CMK (cell line): ENCODE measurements at places on chromosomes 2 and 18.

DNA sequence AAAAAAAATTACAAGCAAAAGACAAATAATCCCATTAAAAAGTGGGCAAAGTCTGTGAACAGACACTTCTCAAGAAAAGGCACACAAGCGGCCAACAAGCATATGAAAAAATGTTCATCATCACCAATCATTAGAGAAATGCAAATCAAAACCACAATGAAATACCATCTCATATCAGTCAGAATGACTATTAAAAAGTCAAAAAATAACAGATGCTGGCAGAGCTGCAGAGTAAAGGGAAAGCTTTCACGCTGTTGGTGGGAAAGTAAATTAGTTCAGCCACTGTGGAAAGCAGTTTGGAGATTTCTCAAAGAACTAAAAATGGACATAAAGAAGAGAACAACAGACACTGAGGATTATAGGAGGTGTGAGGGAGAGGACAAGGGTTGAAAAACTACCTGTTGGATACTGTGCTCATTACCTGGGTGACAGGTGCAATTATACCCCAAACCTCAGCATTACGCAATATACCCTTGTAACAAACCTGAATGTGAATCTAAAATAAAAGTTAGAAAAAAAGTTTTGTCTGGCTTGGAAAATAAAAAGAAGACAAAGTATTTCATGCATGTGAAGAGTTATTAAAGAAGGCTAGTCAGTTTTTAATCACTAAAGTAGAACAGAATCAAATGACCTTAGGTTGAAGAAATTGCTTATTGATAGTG is 8.7 kb upstream of the ACSL3 start:
- no peak for DNase-seq

DNA sequence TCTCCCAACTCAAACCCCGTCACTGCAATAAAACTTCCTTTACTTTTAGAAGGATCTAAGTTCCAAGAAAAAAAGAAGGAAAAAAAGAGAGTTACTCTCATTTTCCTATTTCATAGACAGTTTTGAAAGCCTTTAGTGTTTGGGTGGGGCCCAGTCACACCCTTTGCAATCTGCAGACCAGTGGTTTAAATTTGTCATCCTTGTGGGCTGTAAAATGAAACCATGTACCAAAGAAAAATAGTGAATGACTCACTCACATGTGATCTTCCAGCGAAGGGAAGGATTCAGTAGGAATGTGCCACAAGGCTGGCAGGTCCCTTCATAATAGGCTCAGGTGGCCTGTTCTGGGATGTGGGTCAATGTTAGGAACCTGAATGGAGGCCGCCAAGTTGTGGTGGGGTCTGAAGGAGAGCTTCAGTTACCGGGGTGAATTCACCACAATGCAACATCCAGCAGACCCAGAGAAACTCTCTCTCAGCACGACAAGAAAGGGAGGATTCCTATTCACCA is 28.3 kb downstream of the ANXA4 start:
- no peak for DNase-seq

DNA sequence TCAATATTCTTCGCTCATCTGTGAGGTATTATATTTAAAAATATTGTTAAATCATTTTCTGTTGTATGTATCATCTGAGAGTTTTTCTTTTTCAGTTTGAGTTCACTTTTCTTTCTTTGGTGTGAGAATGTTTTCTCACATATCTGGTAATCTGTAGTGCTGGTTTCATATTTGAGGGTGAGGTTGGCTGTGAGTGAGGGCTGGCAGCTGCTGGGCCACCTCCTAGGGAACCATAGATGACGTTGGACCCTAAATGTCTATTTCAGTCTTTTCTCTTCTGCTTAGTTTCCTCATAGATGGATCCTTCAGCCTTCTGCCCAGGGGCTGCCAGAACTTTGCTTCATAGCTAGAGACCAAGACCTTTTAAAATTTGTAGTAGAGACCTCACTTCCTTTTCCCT is 33.5 kb downstream of the MGAT5 start:
- no peak for DNase-seq

GRCh38 chr18:66623821-66624220 is 19.9 kb upstream of the CDH19 start:
- DNase-seq = no peak

DNA sequence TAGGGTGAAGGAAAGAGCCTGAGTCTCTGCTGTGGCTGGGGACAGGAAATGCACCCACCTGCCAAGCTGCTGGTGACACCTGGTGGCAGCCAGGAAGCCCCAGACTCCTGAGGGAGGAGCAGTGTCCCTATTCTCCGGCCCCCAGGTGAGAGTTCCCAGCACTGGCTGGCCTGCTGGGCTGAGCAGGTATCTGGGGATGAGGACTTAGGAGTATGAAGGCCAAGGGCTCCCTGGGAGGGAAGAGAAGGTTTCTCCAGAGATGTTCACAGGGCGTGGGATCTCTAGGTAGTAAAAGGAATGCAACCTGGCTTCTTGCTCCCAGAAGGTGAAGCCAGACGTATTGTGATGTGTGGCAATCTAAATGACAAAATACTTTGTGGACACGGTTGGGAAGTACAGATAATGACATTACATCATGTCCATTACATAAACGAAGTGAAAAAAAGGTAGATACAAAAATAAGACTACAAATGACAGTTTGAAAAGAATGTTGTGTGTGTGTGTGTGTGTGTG is 75.8 kb upstream of the SLC1A4 start:
- no peak for DNase-seq

GRCh38 chr2:98552499-98553179 is 55.7 kb downstream of the COA5 start:
- no peak for DNase-seq

GRCh38 chr2:60707750-60708371 is 48.2 kb upstream of the PAPOLG start:
- DNase-seq = no peak

DNA sequence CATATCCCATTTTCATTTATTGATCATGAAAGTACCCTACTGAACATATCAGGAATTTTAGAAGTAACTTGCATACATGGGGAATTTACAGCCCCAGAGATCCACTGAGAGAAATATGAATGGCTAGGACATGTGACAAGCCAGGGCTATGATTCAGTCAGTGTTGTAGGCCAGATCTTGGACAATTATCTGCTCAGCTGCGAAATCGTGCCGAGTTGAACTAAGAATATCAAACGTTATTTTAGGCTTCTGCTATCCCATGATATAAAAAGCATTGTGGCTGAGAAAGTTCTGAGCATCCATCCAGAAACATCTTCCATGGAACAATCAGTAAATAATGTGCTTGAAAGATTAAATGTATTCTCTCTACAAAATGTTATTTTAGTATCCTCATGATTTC is 85.7 kb upstream of the UNC80 start:
- no peak for DNase-seq

DNA sequence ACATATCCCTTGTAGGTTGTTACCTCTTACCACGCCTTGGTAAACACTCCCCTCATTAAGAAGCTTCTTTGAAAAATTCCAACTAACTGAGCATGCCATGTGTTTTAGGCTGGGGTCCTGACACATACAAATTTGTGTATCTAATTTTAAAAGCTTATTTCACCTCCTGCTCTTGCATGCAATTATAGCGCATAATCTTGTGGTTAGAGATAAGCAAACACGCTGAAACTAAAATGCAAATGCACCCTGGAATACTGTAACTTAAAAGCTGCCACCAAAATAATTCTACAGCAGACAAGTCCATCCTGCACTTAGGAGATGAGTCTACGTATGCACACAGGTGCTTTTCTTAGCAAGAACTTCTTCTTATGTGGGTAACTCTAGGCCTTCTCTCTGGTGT is 990.2 kb downstream of the TSN start:
- DNase-seq = no peak

DNA sequence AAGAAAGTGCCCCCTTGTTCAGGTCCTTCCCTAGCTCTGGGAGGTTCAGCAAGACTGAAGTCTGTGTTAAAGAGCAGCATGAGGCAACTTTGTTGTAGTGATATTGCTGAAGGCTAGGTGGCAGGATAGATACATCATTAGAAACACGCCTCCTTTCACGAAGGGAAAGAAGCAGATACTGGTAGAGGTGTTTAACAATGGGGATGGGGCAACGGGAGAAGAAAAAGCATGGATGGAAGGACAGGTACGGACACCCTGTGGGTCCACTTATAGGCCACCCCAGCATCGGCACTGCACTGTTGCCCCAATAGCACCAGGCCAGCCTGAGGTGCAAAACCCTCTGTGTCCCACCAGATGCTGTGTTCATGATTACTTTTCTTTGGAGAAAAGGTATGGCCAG is 3.5 kb upstream of the IGFBP5 start:
- DNase-seq = no peak

- no peak for DNase-seq
These were observed 143.9 kb downstream of the MAIP1 start for GRCh38 chr2:200099256-200099655.

DNA sequence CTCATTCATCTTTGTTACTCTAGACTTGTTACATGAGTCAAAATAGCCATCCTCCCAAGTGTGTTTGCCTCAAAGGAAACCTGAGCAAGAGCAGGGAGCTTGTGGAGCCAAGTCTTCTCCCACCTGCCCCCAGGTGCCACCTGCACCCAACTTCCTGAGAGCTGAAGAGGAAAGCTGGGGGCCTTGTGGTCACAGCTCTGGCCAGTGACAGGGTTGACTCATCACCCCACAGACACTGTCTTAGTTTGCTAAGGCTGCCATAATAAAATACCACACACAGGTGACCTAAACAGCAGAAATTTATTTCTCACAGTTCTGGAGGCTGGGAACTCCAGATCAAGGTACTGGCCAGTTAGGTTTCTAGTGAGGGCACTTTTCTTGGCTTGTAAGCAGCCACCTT is 99.6 kb downstream of the TPGS2 start:
- no peak for DNase-seq
